ENCODE measurements at places on chromosomes 7 and 10.

GRCh38 chr10:104252368-104252767 lies 2.3 kb upstream of the GSTO1 start:
- no peak for DNase-seq

DNA sequence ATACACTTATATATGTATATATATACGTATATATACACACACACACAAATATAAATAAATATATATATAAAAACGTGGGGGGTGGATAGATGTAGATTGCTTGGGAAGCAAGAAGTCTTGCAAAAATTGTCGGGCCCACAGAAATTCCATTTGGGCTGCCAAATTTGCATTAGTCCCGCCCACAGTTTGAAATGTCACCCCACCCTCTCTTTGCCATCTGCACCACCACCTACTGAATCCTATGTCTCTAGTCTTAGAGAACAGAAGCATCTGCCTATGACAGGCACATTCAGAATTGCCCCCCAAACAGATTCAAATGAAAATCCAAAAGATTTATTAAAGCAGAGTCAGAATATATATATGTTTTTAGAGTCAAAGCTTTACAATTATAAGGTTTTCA lies 25.6 kb upstream of the CACNA2D1 start:
- no peak for DNase-seq

- DNase-seq, result no peak
Observed at GRCh38 chr10:4246881-4247358, 461.9 kb upstream of the KLF6 start.

DNA sequence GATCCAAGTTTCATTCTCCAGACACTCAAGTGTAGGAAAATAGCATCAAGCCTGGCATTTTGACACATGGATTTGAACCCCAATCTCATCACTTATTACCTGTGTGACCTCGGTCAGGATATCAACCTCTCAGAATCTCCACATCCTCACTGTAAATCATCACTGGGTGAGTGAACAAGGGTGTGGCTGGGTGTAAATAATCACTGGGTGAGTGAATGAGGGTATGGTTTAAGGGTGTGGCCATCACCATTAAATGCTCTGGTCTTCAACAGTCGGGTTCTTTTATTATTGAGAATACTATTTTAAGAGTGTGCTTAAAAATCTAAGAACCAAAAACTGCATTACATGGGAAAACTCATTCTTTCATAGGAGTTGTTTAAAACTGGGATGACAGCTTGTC lies 200.1 kb downstream of the DOCK4 start:
- DNase-seq, result no peak

DNA sequence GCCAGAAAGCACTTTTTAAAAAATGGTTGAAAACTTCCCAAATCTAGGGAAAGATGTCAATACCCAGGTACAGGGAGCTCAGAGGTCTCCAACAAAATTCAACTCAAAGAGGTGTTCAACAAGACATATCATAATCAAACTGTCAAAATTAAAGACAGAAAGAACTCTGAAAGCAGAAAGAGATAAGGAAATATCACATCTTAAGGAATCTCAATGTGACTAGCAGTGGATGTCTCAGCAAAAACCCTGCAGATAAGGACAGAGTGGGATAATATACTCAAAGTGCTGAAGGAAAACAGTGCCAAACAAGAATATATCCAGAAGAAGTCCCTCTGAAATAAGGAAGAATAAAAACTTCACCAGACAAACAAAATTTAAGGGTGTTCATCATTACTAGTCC lies 13.0 kb upstream of the GSTK1 start:
- no peak for DNase-seq

DNA sequence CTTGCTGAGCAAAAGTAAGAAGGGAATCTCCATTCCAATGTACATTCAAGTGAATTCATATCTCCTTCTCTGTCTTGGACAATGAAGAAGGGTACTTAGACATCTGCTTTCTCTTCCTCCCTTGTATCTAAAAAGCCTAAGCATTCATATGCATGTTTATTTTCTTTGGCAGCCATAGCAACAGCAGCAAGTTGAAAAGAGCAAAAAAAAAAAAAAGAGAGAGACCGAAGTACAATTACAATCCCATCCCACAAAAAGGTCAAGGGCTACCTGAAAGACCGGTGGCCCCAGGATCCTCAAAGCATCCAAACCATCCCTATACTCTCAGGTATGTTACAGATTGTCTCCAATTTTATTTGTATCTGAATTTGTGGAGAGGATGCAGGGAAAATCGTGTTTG lies 4.1 kb downstream of the OR2F1 start:
- DNase-seq, result no peak

GRCh38 chr10:102630663-102631062 lies 13.6 kb upstream of the TRIM8 start:
- no peak for DNase-seq

DNA sequence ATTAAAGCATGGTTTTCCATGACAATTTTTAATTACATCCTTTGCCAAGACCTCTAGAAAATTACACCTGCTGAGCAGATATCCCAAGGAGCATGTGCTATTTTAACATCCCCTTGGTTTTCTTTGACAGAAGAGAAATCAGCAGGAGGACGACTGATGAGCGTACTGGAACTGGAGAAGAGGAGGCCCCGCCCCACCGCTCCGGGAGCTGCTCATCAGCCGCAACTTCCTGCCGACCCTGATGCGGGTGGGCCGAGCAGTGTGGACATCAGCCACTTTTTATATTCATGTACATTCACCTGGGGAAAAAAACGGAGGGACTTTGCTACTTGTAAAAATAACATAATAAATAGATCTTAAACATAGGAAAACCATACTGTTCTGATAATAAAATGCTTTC lies 54.2 kb downstream of the CDC123 start:
- DNase-seq, result no peak
